Panc1 (cell line): ENCODE measurements at places on chromosomes 13 and 19.

DNA sequence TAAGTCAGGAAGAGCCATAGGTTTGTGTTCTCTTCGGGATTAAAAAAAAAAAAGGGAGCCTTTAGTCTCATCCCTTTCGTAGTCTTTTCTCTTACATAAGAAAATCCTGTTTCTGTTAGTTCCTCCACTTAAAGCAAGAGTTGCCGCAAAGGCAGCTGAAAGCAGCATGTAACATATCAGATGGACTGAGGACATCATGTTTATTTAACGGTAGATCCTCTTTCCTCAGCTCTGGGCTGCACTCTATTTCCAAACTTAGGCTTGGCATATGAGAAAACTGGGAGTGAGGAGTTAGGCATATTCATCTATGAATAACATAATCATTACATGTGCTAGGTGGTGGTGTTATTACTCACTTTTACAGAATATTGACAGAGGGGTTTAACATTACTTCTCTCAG, 391.2 kb downstream of the KLF12 start:
- no peak for DNase-seq

DNA sequence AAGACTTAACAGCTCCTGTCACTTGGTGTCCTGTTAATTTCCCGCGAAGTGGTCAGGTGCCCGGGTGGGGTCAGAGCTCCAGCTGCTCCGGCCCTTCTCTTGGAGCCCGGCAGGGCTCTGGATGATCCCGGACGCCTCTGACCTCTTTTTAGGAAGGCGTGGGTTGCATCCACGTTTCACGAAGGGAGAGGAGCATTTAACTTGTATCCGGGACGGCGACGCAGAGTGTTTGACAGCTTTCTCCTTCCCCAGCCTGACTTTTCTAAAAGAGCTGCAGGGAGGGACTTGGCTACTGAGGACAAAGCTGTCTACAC, 656 bp downstream of the ZNF155 start:
- DNase-seq: no peak

DNA sequence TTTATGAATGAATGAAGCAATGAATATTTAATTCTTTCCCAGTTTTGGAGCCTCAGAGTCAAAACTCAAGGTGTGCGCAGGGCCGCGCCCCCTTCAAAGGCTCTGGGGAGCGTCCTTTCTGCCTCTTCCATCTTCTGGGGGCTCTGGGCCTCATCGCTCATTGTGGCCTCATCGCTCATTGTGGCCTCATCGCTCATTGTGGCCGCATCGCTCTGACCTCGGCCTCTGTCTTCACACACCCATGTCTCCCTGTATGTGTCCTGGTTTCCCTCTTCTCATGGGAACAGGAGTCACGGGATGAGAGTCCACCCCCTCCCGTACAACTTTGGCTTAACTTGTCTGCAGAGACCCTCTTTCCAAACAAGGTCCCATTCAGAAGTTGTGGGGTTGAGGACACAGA, 3.2 kb upstream of the MEX3D start:
- DNase-seq: no peak

GRCh38 chr13:76943646-76944045, 4.7 kb upstream of the ACOD1 start:
- DNase-seq: no peak

DNA sequence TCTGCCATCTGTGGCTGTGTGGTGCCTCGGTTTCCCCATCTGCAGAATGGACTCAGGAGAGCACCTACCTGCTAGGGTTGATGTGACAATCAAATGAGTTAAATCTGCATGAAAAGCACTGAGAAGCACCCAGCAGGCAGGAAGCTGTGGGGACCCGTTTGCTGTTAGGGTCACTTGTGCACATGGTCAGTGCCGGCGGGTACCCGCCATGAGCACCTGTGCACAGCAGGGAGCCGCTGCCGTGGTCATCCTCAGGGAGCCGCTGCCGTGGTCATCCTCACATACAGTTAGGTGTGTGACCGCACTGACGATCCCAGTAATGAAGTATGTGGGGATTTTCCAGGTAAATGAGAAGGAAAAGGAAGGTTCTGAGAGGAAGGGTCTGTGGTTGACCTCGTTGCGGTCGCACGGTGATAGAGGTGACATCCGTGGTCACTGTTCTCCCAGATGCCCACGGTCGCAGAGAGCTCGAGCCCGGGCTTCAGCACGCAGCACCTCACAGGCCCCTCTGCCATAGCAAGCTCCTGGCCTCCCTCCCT, 6.5 kb downstream of the MCF2L start:
- no peak for DNase-seq

DNA sequence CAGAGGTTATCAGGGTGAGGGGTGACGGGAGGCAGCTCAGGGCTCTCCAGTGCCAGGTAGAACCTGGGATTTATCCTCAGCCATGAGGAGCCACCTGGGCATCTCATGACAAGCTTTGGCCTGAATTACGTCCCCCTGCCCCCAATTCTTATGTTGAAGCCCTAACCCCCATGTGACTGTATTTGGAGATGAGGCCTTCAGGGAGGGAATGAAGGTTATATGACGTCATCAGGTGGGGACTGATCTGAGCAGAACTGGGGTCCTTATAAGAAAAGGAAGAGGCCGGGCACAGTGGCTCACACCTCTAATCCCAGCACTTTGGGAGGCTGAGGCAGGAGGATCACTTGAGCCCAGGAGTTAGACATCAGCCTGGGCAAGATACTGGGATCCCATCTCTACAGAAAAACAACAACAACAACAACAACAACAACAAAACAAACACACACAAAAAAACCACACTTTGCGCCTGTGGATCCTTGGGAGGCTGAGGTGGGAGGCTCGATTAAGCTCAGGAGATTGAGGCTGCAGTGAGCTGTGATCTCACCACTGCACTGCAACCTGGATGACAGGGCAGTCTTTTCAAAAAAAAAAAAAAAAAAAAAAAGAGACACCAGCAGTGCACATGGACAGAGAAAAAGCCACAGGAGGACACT, 18.4 kb downstream of the ZFR2 start:
- DNase-seq: no peak

GRCh38 chr13:99624936-99625540, 123.8 kb downstream of the TM9SF2 start:
- DNase-seq: no peak

- no peak for DNase-seq
Observed at GRCh38 chr19:48975947-48976847, 11.1 kb downstream of the FTL start.

- DNase-seq: no peak
Observed at GRCh38 chr19:55656552-55656951, 1.7 kb downstream of the U2AF2 start.

- no peak for DNase-seq
Observed at GRCh38 chr13:47134939-47135489, 238.2 kb upstream of the HTR2A start.

- no peak for DNase-seq
Observed at GRCh38 chr19:10122045-10122444, 2.3 kb upstream of the EIF3G start.

DNA sequence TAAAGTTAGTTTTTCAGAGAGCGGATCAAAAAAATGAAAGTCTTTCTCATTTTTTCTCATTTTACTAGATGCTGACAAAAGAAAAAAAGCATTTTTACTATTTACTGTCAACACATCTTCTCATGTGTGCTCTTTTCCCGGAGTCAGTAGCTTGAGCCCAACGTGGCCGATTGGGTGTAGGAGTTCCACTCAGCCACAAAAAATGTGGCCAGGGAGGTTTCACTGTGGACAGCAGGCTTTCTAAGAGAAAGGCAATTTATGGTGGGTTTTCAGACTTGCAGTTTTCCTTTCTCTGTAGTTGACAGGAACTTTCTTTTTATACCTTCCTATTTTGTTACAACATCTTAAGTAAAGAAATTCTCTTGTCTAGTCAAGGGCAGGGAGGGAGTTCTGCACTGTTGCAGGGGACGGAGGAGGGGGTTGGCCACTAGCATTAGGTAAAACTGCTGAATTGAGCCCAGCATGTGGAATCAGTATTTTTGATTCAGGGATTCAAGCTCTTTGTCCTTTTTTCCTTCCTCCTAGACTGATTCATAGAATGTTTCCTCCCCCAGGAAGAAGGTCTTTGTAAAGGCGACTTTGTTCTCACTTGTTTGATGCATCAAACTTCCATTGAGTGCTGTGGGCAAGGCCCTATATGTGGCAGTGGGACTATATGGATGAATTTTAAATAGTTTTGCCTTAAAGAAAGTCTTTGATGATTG, 123.1 kb downstream of the B3GLCT start:
- DNase-seq: no peak

GRCh38 chr13:33106656-33107360, 90.6 kb downstream of the KL start:
- DNase-seq: no peak

- no peak for DNase-seq
Observed at GRCh38 chr13:33006638-33007037, 9.6 kb upstream of the KL start.

GRCh38 chr13:60562096-60562780, 165.2 kb downstream of the TDRD3 start:
- DNase-seq: no peak

DNA sequence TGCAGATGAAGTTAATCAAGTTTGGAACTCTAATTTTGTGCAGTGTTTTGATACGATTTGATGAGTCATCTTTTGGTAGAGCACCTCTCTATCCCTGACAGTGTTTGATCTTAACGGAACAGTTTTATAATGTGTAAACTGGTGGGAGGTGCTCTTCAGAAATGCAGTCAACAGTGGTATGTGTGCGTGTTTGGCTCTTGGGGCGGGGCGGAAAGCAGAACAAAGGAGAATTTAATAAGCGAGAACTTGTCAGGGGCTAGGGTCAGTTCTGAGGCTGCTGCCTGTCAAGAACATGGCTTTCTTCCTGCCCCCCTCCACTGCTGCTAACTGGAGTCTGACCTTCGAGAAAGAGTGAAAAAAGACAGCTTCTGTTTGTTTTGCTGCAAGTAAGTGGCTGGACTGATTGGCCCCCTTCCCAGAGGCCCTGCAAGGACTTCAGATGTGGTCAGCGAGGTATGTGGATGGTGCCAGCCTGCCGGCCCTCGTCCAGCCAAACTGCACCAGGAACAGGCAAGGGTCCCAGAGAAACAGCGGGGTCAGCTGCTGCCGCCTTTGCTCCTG, 40.8 kb downstream of the BBC3 start:
- DNase-seq: no peak

- DNase-seq: no peak
Observed at GRCh38 chr13:82687884-82688283, 1194.4 kb downstream of the SLITRK1 start.

DNA sequence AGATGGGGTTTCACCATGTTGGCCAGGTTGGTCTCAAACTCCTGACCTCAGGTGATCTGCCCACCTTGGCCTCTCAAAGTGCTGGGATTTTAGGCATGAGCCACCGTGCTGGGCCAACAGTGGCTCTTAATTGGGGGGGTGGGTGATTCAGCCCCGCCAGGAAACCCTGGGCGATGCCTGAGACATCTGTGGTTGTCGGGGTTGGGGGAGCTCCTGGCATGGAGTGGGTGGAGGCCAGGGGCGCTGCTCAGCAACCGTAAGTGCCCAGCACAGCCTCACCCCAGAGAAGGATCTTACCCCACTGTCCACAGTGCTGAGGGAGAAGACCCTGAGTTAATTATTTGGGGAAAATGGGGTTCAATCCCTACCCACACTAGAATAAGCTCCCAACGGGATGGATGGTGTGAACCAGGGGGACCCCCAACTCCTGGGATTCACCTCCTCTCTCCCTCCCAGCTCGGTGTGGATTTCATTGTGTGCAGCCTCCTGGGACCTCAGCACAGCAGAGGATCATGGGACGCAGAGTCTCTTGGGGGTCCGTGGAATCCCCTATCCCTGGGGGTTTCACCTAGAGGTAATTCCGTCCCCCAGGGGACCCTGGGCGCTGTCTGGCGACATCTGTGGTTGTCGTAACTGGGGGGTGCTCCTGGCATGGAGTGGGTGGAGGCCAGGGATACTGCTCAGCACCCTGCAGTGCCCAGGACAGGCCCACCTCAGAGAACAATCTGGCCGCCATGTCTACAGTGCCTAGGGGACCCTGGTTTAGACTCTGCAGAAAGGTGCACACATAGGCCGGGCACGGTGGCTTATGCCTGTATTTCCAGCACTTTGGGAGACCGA, 68.9 kb downstream of the GADD45B start:
- DNase-seq: no peak

DNA sequence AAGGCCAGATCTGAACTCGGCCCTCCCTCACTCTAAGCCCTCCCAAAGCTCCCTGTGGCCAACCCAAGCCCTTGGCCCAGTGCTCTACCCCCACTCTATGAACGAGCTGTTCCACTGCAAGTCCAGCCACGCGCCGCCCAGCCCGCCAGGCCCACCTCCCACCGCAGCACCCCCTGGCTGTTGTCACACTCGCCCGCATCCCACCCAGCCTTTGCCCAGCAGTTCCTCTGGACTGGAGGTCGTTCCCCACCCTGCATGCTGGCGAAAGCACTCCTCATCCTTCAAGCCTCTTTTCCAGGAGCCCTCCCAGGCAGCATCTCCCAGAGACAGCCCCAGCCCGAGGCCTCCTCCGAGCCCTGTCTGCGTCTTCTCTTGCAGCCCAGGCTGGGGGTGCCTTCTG, 33.1 kb upstream of the ONECUT3 start:
- DNase-seq: no peak
